ENCODE measurements at places on chromosomes 3 and 15.
A peak's percentile ranks its signal among the peaks of the same experiment; 100 is the strongest.

DNA sequence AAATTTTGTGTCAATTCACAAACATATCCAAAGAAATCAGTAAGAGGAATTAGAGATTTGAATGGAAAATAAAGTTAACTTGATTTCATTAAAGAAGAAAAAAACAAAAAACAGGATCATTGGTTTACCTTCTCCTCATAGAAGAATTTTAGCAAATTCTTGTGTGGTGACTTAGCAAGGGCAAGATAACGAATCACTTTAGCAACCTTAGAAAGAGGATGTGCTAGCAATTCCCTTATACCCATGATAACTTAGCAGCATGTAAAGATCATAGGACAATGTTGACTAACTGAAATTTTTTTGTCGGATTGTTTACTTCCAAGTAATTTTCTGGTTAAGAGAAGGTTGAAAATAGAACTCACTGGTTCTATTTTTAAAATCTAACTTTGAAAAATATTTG, 609.3 kb downstream of the GBE1 start:
- DNase-seq, result no peak

- peak; percentile 10 for DNase-seq
Observed at GRCh38 chr15:73927003-73927475, 777 bp downstream of the LOXL1 start.

- no peak for DNase-seq
Observed at GRCh38 chr3:16520970-16521881, 7.7 kb upstream of the RFTN1 start.

- no peak for DNase-seq
Observed at GRCh38 chr15:97140216-97140615, 809.7 kb downstream of the NR2F2 start.

Measured in stimulated activated CD4-positive, alpha-beta T cell treated with anti-CD3 and anti-CD28 coated beads, Interleukin-1b, Interleukin-23, amount 100 ng/mL, for 1 hour (primary cell).